ENCODE measurements at places on chromosomes 5 and 9.

- DNase-seq, result peak; percentile 38
Measured at GRCh38 chr5:116675626-116675910, 100.9 kb upstream of the SEMA6A start.

- DNase-seq, result no peak
Measured at GRCh38 chr9:100466829-100467221, 6.1 kb upstream of the TMEFF1 start.

GRCh38 chr5:109964136-109964535 is 274.4 kb downstream of the MAN2A1 start:
- DNase-seq, result no peak

- DNase-seq, result no peak
Measured at GRCh38 chr9:83355024-83355444, 183.2 kb downstream of the FRMD3 start.

DNA sequence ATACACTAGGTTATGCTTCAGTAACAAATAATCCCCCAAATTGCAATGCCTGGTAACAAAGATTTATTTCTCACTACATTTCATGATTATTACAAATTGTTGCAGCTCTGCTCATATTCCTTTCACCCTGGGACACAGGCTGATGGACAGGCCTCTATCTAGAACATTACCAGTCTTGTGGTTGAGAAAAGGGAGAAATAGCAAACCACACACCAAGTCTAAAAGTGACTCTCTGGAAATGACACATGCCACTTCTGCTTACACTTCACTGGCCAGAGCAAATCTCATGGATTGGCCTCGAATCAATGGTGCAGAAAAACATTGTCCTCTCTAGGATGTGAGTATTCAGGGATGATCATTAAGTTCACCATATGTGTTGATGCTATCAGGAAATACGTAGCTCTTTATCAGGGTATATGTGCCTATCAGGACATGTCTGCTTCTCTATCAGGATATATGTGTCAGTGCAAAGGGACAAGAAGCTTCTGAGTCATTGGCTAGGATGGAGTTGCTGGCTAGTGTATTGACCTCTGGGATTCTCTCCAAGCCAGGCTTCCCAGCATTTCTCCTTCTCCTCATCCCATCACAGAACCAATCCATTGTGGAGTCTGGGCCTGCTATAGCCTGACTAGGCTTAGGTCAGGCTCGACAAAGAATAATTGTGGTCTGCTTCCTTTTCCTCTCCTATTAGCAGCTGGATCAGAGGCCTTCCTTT is 91.1 kb upstream of the CEP78 start:
- peak; percentile 68 for DNase-seq

- DNase-seq, result no peak
Measured at GRCh38 chr9:132797861-132798659, 80.0 kb downstream of the AK8 start.

Measured in pons (tissue), 1 donor.